ENCODE measurements at places on chromosomes 12 and 14. TPM values are rescaled to one million over a fixed set of nuclear protein-coding genes. Genes with fewer than 3 reads are reported as not detected.

- no peak for DNase-seq
Observed at GRCh38 chr12:95918194-95918993, 24.0 kb downstream of the CCDC38 start.

DNA sequence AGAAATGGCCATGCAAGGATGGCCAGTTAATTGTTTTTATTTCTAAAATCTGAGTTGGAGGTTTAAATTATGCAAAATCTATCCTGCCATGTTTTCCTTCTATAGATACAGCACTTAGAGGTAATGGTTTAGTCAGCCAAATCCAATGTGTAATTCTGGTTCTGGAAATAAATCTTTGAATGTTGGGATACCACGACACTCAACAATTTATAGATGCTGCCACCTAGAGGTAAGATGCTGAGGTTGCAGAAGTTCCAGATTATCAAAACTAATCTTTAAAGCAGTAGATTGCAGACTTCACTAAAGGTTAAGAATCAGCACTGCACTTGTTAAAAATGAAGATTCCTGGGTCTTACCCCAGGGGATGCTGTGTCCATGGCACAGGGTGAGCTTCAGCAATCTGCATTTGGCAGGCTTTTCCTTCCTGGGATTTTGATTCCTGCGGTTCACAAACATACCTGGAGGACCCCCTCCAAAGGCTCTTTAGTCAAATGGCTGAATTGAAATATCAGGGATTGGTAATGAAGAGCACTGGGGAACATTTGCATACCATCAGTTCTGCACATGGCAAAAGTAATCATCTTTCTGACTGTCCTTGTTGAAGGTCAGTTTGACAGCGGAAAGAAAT, 53.4 kb upstream of the ANO4 start:
- DNase-seq, result no peak

The SYCP3 gene
- 0.07 TPM for polyA plus RNA-seq

DNA sequence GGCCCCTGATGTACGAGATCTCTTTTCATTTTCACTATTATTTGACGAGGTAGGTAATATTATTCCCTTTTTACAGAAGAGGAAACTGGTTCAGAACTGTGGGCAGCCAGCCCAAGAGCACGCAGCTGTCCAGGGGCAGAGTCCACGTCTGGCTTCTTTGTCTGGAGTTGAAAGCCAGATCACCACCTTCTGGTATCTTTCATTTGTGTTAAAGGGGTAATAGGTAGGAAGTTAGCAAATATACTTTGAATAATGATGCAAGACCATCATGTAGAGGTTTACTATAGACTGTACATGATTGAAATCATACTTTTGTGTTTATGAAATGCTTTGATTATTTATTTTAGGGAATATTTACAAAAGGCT, 144.1 kb upstream of the AMIGO2 start:
- no peak for DNase-seq

DNA sequence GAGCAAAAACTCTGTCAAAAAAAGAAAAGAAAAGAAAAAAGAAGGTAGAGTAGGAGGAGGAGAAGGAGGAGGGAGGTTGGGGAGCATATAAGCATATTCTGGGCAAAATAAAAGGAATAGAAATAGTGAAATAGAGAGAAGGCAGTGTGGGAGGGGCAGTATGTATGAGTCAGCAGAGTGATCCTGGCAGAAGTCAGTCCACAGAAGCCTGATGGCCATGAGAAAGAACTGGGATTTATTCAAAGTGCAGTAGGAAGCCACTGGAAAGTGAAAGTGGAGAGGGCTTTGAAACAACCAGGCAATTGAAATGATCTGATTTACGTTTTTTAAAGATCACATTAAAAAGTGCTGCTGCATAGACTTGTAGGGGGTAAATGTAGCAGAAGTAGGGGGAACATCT, 368.6 kb upstream of the USP15 start:
- DNase-seq, result no peak

- peak; percentile 71 for DNase-seq
Observed at GRCh38 chr14:74619672-74620131, 7.7 kb upstream of the LTBP2 start.

GRCh38 chr14:20905676-20906075, 14.5 kb downstream of the RNASE3 start:
- DNase-seq, result no peak

The RGS6 gene
- polyA plus RNA-seq, result not detected

GRCh38 chr14:75609606-75610475, 31.4 kb downstream of the FLVCR2 start:
- no peak for DNase-seq

DNA sequence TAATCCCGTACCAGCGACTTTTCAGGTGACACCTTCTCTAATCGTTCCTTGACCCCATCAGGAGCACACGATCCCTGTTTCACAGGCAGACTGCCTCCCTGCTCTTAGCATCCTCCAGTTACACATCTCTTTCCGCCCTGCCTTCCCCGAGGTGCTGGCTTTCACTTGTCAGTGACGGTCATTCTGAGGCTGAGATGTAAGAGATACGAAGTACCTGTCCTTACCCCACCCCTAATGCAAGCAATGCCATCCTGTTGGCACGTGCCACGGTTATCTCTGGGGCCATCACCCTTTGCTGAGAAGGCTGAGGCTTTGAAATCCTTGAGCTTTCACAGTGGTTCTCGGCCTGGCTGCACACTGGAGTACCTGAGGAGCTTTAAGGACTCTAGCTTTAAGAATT, 24.4 kb downstream of the B4GALNT3 start:
- no peak for DNase-seq

DNA sequence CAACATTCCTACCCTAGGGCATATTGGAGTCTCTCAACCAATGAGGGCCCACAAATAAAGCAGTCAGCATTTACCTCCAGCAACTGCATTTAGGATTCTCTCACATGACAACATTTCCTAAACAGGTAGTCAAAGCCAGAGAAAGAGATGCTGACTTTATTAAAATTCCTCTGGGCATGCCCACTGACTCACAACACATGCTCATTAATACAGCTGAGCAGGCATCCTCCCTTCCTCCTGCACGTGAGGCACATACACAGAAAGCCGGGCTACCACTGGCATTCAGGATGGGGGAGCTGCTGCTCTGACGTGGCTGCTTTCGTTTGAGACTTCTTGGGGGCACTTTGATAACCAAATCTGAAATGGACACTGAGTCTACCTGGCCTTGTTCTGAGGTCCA, 174.1 kb downstream of the NRXN3 start:
- DNase-seq, result no peak

GRCh38 chr12:8088574-8088973, 6.5 kb downstream of the NECAP1 start:
- DNase-seq, result no peak

DNA sequence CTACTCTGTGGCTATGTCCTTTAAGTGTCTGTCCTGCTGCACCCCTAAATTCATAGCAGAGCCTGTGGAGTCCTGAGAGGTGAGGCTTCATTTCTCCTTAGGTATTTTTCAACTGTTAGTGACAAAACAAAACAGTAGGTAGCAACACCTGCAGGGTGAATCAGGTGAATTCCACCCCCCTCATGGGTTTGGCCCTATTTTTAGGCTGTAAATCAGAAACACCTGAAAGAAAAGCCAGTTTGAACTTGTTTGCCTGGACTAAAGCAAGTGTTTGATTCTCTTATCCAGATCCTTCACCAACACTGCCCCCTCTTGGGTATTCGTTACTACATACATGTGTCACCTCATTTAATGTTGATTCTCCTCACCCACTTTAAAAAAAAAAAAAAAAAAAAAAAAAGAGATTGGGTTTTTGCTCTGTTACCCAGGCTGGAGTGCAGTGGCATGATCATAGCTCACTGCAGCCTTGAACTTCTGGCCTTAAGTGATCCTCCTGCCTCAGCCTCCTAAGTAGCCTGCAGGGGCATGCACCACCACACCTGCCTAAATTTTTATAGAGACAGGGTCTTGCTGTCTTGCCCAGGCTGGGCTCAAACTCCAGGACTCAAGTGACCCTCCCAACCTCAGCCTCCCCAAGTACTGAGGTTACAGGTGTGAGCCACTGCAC, 10.3 kb downstream of the TBPL2 start:
- peak; percentile 89 for DNase-seq

The MORN3 gene
- 0.41 TPM for polyA plus RNA-seq

The TOMM20L gene
- not detected for polyA plus RNA-seq

The FAM186B gene
- 0.24 TPM for polyA plus RNA-seq

DNA sequence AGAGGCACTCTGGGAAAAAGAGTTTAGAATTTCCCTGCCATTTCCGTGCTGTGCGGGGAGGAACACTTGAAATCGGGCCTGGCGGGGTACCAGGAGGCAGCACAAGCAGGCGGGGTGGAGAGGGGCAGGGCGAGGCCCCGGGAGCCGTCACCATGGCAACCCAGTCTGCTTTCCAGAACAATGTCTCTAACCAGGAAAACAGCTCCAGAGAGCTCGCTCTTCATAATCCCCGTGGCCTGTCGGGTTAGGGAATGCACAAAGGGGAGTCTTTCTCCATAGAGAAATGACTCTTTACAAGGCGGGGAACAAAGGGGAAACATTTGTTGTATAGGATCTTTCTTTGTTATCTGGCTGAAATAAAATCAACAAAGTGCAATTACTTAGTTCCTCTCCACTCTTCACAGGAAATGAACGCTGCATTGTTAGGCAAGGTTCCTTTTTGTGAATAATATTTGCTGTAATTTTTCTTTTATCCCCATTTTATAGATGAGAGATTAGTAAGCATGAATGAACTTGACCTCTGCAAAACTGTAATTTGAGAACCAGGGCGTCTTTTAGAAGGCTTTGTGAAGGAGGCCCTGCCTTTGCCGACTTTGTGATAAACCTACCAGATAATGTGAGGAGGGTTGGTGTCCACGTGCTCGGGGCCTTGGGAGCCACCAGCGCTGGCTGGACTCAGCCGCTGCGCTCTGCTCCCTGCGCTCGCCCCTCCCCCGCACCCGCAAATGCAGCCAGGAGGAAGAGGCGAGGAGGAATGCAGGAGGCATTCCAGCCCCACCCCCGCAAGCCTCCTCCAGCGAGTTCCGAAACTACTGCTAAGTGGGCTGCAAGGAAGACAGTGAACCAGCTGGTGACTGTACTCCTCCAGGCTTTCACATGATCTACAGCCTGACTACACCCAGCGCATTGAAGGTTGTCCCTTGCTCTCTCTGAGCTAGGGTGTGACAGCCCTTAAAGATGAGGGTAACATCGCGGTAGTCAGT, 105.2 kb upstream of the ATF7IP start:
- peak; percentile 94 for DNase-seq

GRCh38 chr12:91616416-91616815, 433.8 kb upstream of the DCN start:
- DNase-seq, result no peak

The TGM1 gene
- polyA plus RNA-seq, result 4.4 TPM

The DTX1 gene
- polyA plus RNA-seq, result not detected

The KITLG gene
- polyA plus RNA-seq, result 4.3 TPM

The ETFBKMT gene
- 0.94 TPM for polyA plus RNA-seq
